ENCODE measurements at places on chromosomes 11 and 22.

DNA sequence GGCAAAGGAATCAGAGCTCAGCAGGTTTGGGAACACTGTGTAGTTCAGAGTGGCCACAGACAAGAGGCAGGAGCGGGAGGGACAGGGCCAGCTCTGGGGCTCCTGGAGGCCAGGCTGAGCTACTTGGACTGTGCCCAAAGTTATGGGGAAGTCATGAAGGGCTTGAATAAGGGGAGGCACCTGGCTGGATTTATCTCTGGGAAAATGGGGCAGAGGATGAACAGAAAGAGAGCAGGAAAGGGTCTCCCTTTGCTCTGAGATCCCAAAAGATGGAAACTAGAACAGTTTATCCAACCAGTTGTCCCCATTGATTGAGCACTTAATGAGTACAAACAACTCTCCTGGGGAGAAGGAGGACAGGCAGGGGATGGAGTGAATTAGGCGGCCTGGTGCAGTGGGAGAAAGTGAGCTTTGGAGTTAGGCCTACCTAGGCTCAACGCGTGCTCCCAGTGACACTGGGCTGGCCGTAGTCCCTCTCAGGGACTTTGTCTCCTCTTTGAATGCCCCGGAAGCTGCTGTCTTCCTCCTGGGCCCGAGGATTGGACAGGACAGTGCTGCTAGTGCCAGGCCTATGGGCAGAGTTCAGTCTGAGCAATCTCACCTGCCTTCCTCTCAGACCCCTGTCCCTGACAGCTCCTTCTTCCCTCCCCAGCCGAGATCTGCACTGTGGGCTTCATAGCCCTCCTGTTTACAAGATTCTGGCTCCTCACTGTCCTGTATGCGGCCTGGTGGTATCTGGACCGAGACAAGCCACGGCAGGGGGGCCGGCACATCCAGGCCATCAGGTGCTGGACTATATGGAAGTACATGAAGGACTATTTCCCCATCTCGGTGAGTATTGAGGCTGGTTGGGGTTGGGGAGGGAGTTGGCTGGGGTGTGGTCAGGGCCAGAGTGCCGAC, 2.0 kb downstream of the MOGAT2 start:
- DNase-seq: no peak

- DNase-seq: no peak
Measured at GRCh38 chr22:26238596-26238995, 69.3 kb downstream of the SEZ6L start.

GRCh38 chr11:1761857-1762536, 1.7 kb downstream of the CTSD start:
- DNase-seq: no peak

DNA sequence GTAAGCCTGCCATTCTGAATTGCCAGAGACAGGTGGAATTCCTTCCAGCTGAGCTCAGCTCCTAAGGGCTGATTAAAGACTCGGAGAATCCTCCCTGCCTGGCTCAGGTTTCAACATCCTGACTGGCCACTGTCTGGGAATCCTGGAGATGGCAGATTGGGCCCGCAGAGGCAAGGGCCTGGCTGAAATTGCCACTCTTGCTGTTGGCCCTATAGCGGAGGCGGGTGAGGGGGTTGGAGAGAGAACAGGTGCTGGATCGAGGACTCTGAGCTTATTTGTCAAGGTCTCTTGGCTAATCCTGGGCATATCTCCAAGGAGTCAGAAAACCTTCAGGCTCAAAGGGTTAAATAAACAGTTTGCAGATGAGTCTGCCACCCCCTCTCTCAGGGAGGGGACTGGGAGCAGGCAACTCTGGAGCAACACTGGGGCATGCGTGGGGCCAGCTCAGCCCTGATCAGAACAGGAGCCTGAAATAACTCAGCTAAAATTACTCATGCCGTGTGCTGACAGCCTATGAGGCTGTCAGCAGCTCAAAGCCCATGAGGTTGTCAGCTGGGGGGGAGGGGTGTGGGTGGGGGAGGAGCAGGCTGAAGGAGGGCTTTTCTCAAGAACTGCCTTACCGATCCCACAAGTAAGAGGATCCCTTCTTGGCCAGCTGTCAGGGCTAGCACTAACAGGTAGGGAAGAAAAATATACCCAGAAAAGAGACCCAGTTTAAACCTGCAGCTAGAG, 14.7 kb upstream of the MFRP start:
- no peak for DNase-seq

- no peak for DNase-seq
Measured at GRCh38 chr11:37908219-37908548, 1310.1 kb upstream of the RAG2 start.

- peak; percentile 85 for DNase-seq
Measured at GRCh38 chr22:38751422-38752346, 4.1 kb downstream of the SUN2 start.

- DNase-seq: no peak
Measured at GRCh38 chr11:28797536-28797935, 689.3 kb downstream of the METTL15 start.

GRCh38 chr22:40368016-40368415, 2.4 kb upstream of the SGSM3 start:
- DNase-seq: no peak
